ENCODE measurements at places on chromosomes 13 and 19.

DNA sequence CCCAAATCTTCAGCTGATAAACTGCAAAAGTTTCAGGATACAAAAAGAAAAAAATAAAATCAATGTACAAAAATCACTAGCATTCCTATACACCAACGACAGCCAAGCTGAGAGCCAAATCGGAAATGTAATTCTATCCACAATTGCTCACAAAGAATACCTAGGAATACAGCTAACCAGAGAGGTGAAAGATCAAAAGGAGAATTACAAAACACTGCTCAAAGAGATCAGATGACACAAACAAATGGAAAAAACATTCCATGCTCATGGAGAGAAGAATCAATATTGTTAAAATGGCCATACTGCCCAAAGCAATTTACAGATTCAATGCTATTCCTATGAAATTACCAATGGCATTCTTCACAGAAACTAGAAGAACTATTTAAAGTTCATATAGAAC is 29.5 kb downstream of the NLRP11 start:
- DNase-seq: no peak

GRCh38 chr13:41453620-41454019 is 3.7 kb upstream of the RGCC start:
- no peak for DNase-seq

DNA sequence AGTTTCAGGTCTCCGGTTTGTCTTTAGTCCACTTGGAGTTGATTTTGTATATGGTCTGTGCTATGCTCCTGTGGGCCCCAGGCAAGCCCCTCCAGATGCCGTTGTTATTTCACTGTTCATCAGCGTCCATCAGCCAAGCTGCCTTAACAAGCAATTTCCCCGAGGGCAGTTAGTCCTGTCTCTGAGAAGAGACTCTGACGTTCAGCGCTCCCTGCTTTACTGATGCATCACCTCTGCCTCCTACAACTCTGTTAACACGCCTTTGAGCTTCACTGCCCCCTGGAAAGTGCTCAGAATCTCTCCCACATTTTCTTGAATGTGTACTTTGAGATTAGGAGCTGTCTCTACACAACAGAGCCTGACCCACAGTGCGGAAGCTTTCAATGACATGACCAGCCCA is 41.8 kb upstream of the UBAC2 start:
- no peak for DNase-seq

- DNase-seq: no peak
These were observed 71.1 kb downstream of the CBY2 start for GRCh38 chr13:45773236-45773635.

GRCh38 chr19:18993115-18993514 is 40.2 kb downstream of the SUGP2 start:
- DNase-seq: no peak

- no peak for DNase-seq
These were observed 3.8 kb downstream of the RAB20 start for GRCh38 chr13:110557610-110558305.

GRCh38 chr19:4582980-4583842 is 23.7 kb upstream of the SEMA6B start:
- DNase-seq: no peak

DNA sequence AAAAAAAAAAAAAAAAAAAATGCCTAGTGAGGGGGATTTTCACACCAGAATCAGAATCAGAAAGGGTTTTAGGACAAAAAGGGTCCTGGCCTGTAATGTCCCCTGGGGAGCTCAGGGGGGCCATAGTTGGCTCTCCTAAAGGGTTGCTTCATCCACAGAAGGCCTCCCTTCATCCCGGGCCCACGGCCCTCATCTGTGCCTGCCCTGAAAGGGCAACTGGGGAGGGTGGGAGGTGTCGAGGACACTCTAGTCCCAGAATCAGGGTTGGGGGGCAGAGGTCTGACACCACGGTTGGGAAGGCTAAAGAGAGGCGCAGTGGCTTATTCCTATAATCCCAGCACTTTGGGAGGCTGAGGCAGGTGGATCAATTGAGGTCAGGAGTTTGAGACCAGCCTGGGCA is 22.5 kb upstream of the ZNRF4 start:
- DNase-seq: no peak

DNA sequence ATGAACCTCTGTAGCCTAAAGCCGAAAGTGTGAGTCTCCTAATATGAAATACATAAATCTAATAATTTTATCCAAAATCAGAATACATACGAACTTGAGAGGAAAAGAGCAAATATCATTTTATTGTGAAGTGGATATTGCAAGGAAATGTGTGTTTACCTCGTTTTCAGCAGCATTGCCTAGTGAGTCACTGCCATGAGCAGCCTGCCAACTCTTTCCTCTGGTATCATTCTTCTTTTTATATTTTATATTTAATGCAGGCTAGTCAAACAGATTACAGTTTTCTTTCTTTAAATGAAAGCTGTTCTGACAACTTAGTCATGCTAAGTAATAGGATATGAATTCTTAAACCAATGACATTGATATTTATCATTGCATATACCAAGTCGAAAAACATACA is 44.2 kb downstream of the EDNRB start:
- DNase-seq: no peak

DNA sequence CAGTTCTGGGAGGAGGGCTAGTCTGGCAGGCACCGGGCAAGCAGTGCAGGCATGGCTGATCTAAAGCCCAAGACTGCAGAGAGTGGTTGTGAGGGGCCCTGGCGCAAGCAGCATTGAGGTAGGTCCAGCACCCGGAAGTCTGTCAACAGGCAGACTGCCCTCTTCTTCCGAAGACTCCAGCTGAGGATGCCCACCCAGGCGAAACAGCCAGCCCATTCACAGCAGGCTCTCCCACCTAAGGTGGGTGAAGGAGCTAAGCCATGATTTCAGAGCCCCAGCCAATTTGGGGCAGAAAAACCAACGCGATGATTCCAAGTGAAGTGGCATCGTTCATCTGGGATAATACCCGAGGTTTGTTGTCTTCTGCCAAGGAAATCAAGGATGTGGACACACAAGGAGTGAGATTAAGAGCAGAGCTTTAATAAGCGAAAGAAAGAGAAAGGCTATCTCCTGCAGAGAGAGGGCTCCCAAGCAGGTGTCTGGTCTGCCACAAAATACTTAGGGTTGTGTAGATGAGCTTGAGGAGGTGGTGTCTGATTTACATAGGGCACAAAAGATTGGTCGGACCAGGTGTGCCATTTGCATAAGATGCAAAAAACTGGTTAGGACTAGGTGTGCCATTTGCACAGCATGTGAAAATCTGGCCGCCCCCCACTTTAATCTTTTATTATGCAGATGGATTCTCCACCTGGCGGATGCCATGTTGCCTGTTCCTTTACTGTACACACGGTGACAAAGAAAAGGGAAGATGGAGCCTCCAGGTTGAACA is 22.6 kb downstream of the FAM124A start:
- DNase-seq: no peak

DNA sequence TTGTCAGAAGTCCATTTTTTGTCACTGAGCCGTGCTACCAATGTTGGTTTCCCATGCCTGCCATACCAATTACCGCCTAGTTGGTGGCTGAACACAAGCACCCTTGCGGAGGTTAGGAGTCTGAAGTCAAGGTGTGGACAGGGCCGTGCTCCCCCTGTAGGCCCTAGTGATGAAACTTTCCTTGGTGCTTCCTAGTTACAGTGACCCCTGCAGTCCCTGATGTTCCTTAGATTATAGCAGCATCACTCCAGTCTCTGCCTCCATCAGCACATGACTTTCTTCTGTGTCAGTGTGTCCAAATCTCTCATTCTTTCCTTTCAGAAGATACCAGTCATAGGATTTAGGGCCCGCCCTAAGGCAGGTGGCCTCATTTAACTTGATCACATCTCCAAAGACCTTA is 99.0 kb downstream of the MYO16 start:
- DNase-seq: peak; percentile 9

DNA sequence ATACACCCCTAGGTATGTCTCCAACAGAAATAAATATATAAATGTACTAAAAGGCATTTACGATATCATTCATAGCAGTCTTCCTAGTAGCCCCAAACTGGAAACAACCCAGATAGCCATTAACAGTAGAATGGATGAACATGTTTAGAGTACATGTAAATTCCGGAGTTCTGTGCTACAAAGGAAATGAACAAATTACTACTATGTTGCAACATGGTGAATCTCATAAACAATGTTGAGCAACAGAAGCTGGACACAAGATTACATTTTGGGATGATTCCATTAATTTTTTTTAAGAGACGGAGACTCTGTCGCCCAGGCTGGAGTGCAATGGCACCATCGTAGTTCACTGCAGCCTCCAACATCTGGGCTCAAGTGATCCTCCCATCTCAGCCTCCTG is 5.9 kb upstream of the SLC7A10 start:
- peak; percentile 47 for DNase-seq

DNA sequence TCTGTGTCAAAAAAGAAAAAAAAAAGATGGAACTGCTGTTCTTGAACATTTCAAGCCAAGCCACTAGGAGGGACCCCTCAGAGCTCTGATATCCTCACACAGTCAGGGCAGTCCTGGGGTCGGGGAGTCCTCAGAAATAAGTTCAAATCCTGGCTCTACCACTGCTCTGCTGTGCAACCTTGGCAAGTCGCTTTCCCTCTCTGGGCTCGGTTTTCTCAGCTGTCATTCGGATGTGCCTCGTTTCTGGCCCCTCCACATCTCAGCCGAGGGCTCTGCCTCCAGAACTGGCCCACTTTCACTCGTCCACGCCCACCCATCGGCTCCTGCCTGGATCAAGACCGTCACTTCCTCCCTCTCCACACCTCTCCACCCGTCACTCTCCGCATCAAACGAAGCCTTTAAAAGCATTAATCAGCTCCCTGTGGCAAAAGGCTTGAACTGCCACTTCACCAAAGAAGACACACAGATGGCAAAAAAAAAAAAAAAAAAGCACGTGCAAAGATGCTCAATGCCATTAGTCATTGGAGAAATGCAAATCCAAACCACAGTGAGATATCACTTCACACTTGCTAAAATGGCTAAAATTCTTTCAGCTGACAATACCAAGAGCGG is 7.4 kb upstream of the ZNRF4 start:
- no peak for DNase-seq

GRCh38 chr13:33697926-33698325 is 120.0 kb upstream of the RFC3 start:
- no peak for DNase-seq

- no peak for DNase-seq
These were observed 647 bp downstream of the RNF225 start for GRCh38 chr19:58395979-58396627.

- peak; percentile 61 for DNase-seq
These were observed 46.8 kb downstream of the TEX26 start for GRCh38 chr13:30978981-30979956.

- no peak for DNase-seq
These were observed 911.7 kb upstream of the SLITRK6 start for GRCh38 chr13:86710896-86711295.

DNA sequence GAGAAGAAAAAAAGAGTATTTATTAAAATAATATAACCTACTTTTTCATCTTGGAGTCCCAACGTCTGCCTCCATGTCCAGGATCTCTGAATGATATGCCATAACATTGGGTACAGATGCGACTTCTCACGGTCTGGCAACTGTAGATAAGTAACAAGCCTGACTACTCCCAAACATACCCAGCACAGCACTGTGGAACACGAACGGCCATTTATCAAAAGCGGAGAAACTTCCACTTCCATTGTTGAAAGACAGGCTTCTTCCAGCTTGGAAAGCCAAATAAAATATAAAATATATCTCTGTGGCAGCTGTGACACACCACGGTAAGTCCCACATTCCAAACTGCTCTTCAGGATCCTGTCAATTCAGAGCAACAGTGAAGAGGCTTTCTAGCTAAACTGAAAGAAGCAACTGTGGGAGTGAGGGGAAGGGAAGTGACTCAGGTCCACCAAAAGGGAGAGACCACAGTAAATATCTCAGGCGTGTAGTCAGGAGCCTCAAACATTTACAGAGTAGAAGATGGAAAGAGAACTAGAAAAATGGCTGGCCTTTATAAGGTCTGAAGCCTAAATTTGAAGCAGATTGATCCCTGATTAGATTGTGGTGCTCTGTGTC is 331.7 kb downstream of the LIG4 start:
- DNase-seq: no peak

- DNase-seq: no peak
These were observed 16.1 kb downstream of the NKPD1 start for GRCh38 chr19:45144431-45145269.

DNA sequence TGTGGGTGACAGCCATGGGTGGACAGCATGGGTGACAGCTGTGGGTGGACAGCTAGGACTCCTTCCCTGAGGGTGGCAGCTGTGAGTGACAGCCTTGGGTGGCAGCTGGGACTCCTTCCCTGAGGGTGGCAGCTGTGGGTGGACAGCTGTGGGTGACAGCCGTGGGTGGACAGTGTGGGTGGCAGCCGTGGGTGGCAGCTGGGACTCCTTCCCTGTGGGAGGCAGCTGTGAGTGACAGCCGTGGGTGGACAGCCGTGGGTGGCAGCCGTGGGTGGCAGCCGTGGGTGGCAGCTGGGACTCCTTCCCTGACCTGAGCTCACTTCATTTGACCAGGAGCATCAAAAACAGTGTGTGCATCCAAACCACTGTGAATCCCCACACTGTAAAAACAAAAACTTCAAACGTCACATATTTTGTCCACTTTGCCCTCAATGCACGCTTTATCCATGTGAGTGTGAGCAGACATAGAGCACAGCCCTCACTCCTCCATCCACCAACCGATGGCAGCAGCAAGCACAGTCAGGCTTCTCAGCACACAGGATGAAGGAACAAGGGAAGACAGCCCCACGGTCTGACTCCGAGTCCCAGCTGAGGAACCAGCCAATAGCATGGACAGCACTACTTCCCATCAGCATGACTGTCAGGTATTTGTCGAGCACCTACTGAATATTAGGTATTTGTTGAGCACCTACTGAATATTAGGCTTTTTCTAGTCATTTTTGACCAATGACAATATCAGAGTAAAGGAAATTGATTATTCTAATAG is 1.6 kb upstream of the CFAP97D2 start:
- DNase-seq: no peak

DNA sequence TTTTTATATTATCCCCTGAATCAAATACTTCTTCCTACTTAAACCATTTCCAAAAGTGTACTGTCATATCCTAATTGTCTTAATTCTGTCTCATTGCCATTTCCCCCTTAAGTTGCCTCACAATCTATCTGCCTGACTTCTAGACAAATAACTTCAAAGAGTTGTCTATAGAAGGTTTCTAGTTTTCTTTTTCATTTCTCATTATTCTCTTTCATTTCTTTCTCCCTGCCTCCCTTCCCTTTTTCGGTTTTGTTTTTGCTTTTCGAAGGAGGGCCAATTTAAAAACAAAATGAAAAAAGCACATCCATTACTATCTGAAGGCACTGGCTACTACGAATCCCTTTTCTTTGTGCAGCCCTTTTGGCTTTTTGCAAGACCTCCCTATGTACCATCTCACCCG is 367.2 kb downstream of the DNAJC15 start:
- no peak for DNase-seq

GRCh38 chr19:37969695-37970094 is 62.7 kb downstream of the SIPA1L3 start:
- no peak for DNase-seq

DNA sequence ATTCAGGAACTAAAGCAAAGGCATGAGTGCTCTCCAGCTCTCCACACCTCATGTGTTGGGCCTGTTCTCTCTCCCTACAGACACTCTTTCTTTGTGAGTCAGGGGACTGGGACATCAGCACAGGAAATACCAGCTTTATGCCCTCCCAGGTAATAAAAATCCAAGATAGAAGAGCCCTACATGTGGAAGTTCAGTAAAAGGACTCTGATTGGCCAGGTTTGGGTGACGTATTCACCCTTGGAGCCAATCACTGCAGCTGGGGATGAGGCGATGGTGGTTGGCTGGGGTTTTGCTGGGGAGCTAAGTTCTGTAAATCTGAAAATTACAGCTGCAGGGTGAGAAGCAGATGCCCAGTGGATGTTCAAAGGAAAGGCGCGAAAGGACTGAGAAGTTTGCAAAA is 32.5 kb downstream of the CCDC70 start:
- DNase-seq: no peak

GRCh38 chr13:50140153-50140552 is 124.9 kb downstream of the KCNRG start:
- DNase-seq: no peak

Data from NB4 (cell line).